ENCODE measurements at places on chromosomes 11 and 22.

DNA sequence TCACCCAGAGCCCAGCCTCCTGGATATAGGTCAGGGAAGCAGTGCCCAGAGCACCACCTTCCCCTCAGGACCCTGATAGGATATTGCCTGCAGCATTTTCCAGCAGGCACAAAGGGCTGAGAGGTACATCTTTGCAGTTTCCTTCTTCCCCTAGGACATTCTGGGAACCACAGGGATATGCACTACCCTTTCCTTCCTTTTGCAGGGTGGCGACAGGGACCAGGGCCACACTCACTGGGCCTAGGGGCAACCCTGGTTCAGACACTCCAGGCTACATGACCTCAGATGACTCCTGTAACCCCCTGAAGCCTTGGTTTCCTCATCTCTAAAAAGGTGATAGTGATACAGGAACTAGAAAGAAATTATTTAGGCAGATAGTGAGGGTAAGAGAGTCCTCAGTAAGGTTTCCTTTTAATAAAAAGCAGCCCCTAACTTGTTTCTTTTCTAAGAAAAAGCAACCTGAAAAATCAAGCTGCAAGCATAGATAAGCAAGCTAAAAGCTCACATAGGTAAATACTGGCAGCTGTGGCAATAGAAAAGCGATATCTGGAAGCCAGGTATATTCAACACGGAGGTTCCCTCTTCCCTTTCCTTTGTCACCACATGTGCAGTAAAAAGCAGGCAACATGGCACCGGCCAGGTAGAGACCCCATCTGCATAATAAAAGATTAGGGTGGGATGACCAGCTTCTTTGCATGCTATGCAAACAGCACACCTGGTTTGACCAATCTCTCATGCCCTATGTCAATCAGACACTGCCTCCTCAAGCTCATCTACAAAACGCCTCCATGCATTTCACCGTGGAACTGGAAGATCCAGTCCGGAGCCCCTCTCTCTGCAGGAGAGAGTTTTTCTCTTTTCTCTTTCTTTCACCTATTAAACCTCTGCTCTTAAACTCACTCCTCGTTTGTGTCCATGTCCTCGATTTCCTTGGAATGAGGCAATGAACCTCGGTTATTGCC, 13.2 kb upstream of the MRGPRX2 start:
- DNase-seq, result no peak

- no peak for DNase-seq
These were observed 713.9 kb downstream of the BRD1 start for GRCh38 chr22:49113758-49114157.

DNA sequence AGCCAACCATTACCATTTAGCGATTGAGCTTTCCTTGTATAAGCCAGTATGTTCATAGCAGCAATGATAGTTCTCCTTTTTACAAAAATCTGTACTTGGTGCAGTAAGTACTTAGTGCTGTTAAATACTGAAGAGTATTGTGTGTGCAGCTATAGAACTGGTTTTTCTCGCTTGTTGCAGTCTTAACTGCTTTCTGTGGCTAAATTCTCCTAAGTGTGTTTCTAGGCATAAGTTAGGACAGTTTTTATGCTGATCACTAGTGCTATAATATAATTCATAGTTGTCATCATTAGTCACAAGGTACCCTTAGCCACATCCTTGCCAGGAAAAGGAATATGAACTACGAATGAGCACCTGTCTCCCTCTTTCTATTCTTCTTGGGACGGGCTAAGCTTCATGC, 107.7 kb downstream of the GRAMD1B start:
- DNase-seq, result no peak

- no peak for DNase-seq
These were observed 374.3 kb upstream of the MPPED2 start for GRCh38 chr11:30960387-30960992.

DNA sequence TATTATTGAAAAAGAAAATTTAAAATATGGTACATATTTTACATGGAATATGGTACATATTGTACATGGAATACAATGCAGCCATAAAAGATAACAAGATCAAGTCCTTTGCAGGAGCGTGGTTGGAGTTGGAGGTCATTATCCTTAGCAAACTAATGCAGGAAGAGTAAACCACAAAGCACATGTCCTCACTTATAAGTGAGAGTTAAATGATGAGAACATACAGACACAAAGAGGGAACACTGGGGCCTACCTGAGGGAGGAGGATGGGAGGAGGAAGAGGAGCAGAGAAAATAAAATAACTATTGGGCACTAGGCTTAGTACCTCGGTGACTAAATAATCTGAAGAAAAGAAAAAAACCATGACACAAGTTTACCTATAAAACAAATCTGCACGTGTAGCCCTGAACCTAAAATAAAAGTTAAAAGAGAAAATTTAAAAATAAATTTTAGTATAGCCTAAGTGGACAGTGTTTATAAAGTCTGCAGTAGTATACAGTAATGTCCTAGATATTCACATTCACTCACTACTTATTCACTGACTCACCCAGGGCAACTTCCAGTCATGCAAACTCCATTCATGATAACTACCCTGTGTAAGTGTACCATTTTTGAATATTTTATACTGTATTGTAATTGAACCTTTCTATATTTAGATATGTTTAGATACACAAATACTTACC, 204.4 kb downstream of the FAM76B start:
- no peak for DNase-seq

DNA sequence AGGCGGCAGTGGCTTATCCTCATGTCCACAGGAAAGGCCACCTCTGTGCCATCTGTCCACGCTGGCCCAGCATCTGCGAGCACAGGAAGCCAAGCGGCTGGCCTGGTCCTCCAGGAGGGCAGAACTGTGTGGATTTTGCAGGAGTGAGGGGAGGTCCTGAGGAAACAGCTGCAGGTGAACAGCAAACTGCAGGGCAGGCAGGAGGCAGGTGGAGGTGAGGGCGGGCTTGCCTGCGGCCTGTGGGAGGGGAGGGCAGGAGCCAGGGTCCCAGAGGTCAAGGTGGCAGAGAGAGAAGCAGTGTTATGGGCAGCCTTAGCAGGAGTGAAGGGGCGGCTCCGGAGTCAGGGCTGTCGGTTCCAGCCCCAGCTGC, 369.7 kb downstream of the SHANK2 start:
- DNase-seq, result no peak

All from activated CD8-positive, alpha-beta memory T cell treated with anti-CD3 and anti-CD28 coated beads for 24 hours (primary cell).